Mammary microvascular endothelial cell (primary cell): ENCODE measurements at places on chromosomes 7 and 10. TPM values are rescaled to one million over a fixed set of nuclear protein-coding genes. Genes with fewer than 3 reads are reported as not detected.

UCN3 gene
- not detected in 2 replicates for total RNA-seq

AKR1C2 gene
- total RNA-seq: 0.89 and 1.6 TPM in 2 replicates

C10orf67 gene
- not detected in 2 replicates for total RNA-seq

MRLN gene
- not detected in 2 replicates for total RNA-seq

PNLIPRP3 gene
- not detected in 2 replicates for total RNA-seq
